Myocyte (in vitro differentiated cells): ENCODE measurements at places on chromosomes 5 and 9.

- DNase-seq: no peak
Measured at GRCh38 chr5:136200130-136200529, 7.2 kb upstream of the SMIM32 start.

- no peak for DNase-seq
Measured at GRCh38 chr5:63261695-63262094, 683.1 kb downstream of the LRRC70 start.

DNA sequence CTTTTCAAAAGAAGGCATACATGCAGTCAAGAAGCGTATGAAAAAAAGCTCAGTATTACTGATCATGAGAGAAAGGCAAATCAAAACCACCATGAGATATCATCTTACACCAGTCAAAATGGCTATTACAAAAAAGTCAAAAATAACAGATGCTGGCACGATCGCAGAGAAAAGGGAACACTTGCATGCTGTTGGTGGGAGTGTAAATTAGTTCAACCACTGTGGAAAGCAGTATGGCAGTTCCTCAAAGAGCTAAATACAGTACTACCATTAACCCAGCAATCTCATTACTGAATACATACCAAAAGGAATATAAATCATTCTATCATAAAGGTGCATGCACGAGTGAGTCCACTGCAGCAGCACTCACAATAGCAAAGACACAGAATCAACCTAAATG is 24.5 kb downstream of the RETREG1 start:
- peak; percentile 40 for DNase-seq

GRCh38 chr5:139743001-139743771 is 52.4 kb upstream of the PSD2 start:
- DNase-seq: no peak

- no peak for DNase-seq
Measured at GRCh38 chr9:117535434-117535833, 120.6 kb upstream of the ASTN2 start.

DNA sequence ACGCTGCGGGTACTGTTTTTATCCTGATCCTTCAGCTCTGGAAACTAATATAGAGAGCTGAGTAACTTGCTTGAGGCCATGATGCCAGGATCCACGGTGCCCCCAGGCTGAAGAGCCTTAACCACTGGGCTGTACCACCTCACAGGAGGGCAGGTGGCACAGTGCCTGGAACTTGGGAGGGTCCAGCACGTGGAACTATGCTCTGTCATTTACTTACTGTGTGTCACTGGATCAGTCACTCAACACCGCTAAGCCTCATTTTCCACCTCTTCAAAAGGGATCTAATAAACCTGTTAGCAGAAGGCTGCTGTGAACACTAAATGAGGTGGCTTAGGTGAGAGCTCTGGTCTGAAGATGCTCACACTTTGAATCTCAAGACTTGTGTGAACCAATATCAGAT is 29.6 kb downstream of the KCNIP1 start:
- no peak for DNase-seq

- DNase-seq: no peak
Measured at GRCh38 chr5:41787265-41787664, 83.0 kb downstream of the OXCT1 start.

DNA sequence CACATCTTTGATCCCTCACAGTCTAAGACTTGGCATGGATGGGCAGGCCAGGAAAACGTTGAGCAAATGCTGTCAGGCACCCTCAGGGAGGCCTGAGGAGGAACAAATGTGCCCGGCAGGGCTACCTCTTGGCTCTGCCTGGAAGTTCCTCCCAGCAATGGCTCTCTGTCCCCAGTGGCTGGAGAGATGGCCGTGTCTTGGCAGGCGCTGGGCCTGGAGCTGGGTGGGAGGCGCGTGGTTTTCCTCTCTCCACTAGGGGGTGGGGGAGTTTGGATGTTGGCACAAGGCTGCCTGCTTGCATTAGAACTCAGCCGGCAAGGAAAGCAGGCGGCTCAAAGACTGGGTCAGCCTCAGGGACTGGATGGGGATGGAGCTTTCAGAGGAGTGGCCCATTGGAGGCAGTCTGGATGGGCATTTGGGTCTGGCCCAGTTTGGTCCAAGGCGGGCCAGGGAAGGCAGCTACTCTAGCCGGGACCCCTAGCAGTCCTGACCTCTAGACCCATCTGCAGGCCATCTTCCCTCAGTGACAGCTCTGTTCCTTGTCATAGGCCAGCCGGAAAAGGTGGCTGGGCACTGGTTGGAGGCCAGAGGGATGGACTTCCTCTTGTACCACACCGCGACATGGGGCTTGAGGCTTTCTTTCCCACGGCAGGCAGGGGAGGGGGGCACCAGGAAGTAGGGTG is 68.2 kb upstream of the STC2 start:
- no peak for DNase-seq

- DNase-seq: no peak
Measured at GRCh38 chr9:121237916-121238315, 30.0 kb upstream of the GSN start.

GRCh38 chr5:11658376-11658775 is 245.9 kb downstream of the CTNND2 start:
- no peak for DNase-seq

GRCh38 chr9:4292781-4293180 is 7.1 kb downstream of the GLIS3 start:
- no peak for DNase-seq

- no peak for DNase-seq
Measured at GRCh38 chr5:135535420-135535819, 344 bp downstream of the NEUROG1 start.

DNA sequence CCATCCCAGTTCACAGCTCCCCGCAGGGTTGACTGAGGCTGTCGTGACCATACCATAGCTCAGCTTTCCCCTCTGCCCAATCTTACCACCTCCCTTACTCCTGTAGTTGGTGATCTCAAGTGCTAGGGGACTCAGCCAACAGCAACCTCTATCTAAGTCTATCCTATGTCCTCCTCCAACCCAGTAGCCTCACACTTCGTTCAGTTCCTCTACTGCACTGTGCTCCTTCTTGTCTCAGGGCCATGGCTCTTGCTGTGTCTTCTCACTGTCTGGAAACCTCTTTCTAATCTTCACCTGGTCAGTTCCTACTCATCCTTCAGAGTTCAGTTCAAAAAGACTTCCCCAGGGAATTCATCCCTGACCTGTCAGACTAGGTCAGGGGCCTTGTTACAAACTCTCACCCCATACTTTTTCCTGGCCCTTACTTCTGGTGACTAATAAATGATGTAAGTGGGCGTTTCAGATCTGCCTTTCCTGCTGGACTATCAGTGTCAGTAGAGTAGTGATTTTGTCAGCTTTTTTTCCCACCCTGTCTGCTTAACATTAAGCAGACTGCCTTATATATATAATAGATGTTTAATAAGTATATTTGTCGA is 53.6 kb upstream of the NR3C1 start:
- peak; percentile 23 for DNase-seq

DNA sequence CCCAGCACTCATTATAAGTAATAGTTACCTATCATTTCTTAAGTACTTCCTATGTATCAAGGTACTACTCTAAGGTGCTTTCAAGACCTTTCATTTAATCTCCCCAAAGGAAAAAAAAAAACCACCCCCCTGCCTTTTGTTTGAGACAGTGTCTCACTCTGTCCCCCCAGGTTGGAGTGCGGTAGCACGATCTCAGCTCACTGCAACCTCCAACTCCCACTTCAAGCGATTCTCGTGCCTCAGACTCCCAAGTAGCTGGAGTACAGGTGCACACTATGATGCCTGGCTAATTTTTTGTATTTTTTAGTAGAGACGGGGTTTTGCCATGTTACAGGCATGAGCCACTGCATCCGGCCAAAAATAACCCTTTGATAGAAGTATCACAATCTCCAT is 29.9 kb downstream of the SERINC5 start:
- no peak for DNase-seq

DNA sequence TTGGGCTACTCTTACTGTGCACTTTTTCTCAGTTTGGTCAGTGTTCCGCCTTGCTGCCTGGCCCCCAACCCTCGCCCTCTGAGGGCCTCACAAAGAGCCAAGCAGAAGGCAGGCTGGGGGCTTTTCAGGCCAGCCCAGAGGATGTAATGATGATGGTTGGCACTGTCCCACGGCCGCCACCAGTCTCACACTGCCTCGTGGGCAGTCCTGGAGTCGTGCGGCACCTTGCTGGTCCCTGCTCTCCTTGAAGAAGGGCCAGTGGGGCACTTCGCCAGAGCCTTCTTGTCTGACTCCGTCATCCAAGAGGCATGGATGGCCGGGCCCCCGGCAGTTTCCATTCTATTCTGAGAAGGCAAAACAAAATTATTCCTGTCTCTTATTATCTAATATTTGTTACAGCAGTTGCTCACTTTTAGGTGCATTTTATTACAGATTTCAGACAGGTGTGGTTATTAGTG is 21.0 kb downstream of the TENT4A start:
- DNase-seq: no peak

- no peak for DNase-seq
Measured at GRCh38 chr5:172180936-172181335, 7.1 kb downstream of the STK10 start.

- DNase-seq: peak; percentile 77
Measured at GRCh38 chr9:131404581-131404980, 10.7 kb downstream of the PRRC2B start.

DNA sequence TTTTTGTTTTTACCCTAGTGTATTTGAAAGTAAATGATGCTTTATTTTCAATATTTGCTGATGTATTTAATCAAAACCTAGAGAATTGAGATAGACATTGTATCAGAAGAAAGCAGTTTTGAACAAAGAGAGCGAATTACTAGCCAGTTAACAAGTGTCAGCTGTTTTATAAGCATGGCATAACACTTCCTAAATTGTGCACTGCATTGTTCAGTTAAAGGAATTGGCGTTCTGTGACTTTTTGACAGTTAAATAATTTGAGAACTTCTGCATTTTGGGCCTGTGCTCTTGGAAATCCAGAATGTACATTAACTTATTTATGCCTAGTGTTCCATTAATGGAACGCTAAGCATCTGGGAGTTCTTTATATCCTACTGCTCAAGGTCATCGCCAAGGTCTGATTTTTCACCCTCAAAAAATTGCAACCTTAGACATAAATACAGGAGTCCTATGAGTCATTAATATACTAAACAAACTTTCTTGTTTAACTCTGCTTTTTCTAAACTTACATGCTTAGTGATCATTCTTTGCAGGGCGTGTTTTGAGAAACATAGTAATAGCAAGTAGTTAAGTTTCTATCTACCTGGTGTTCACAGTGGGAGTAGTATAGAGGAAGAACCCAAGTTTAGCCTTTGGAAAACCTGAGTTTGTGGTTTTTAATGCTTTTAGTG is 31.1 kb downstream of the RASA1 start:
- DNase-seq: no peak

GRCh38 chr5:110957934-110958333 is 113.6 kb upstream of the TSLP start:
- no peak for DNase-seq

- DNase-seq: peak; percentile 43
Measured at GRCh38 chr9:130172858-130173665, 858 bp downstream of the NCS1 start.

GRCh38 chr5:142551338-142552067 is 134.4 kb downstream of the FGF1 start:
- DNase-seq: no peak

DNA sequence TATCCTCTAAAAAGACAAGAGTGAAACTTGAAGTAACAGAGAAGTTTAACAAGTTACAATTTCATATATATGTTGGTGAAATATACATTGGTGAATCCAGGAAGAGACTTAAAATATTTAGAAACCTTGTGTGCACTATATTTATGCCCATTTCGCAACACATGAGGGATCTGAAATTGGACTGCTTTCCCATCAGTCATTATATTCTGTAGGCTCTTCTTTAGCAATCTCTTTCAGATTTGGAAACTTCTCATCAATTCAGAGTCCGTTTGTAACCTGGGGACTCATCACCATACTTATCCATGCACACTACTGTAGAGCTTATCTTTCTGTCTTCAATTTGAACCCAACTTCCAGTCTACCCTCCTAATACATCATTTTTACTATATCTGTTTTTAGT is 2.1 kb downstream of the ITGA1 start:
- DNase-seq: no peak

- DNase-seq: no peak
Measured at GRCh38 chr9:84937180-84937579, 267.7 kb downstream of the NTRK2 start.

DNA sequence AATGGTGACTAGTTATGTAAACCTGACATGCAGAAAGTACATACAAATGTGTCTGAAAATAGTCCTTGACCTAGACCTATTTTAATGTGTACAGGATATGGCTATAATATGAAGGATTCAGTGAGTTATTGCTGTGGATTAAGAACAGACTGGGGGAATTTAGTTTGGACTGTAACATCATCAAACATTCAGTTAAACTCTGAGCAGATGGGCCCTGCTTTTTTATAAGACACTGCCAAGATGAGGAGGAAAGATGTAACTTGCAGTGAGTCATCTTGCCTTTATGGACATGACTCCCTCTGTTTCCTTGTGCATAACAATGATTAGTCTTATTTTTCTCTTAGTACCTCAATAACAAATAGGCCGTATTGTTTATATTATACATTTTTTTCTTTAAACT is 12.2 kb downstream of the PPP3R2 start:
- DNase-seq: peak; percentile 24

GRCh38 chr9:110936719-110937452 is 101.4 kb downstream of the LPAR1 start:
- DNase-seq: peak; percentile 49

DNA sequence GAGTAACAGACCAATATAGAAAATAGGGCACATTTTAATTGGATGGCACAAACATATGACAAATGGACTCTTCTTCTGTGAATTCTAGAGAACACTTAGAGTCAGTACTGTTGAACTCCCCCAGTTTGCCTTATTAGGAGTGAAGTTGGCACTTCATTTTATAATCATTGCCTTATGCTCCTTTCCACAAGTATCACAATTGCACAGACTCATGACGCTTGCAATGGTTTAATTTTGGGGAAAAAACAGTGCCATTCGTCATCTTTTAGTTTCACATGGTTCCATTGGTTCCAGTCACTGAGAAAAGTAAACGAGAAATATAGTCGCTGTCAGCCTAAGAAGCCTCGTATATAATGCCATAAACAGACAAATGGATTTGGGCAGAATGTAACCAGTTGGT is 71.2 kb downstream of the LURAP1L start:
- no peak for DNase-seq

DNA sequence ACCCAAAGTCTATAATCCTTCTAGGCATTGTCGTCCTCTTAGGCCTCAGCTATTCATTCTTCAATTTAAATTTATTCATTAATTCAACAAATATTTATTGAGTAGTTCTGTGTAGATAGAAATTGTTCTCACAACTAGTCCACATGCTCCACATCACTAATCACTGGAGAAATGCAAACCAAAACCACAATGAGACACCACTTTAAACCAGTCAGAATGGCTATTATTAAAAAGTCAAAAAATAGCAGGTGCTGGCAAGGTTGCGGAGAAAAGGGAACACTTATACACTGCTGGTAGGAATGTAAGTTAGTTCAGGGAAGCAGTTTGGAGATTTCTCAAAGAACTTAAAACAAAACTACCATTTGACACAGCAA is 51.1 kb upstream of the TNFSF15 start:
- DNase-seq: peak; percentile 78

GRCh38 chr5:79495311-79495710 is 18.6 kb downstream of the HOMER1 start:
- DNase-seq: no peak

- DNase-seq: no peak
Measured at GRCh38 chr5:14226554-14226953, 83.4 kb downstream of the TRIO start.
